Stimulated activated CD8-positive, alpha-beta memory T cell treated with anti-CD3 and anti-CD28 coated beads, Interleukin-2, amount 100 ng/mL, for 1 hour (primary cell): ENCODE measurements at places on chromosomes 3 and 15.

GRCh38 chr3:42247576-42248027 is 18.4 kb downstream of the CCK start:
- peak; percentile 25 for DNase-seq

DNA sequence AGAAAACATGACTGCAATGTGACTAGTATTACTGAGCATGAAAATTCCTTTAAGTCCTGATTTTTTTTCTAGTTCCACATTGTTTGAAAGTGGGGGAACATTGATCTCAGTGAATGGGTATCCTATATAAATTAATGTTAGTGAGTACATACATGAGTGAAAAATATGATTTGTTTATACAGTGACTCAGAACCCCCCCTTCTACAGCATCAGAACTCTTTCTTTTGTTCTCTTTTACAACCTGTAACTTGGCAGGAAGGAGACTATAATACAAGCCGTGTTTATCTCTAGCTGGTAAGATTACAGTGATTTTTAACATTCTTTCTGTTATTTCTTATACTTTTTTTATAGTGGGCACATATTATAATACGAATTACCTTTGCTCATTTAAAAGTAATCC is 384.7 kb downstream of the PDCD6IP start:
- no peak for DNase-seq

DNA sequence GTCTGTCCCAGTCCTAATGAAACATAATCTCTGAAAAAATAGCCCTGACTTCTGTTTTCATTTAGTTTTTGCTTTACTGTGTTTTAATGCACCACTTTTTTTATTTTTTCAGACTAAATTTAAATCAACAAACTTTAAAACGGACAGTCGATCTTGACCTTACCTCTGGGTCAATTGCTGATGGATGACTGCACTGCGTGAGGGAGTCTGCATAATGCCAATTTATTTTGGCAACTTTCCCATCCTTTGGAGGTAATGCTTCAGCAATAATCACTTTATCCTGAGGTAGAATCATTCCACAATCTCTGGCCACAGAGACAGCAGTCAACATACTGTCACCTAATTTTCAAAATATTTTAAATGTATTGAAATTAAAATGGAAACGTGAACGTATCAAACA is 32.5 kb upstream of the GP5 start:
- no peak for DNase-seq

DNA sequence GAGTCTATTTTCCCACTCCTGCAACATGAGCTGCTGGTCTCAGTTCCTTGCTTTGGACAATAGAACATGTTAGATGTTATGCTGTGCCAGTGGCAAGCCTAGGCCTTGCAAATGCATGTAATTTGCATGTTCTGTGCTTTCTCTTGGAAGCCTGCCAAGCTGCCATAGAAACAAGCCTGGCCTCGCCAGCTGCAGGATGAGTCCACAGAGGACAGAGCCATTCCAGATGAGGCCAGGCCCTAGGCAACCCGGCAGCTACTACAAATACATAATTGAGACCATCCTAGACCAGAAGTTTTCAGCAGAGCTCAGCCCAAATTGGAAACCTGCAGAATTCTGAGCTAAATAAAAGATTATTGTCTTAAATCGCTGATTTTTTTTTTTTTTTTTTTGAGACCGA is 39.6 kb downstream of the TRIM69 start:
- no peak for DNase-seq
